ENCODE measurements at places on chromosomes 1 and 21.

DNA sequence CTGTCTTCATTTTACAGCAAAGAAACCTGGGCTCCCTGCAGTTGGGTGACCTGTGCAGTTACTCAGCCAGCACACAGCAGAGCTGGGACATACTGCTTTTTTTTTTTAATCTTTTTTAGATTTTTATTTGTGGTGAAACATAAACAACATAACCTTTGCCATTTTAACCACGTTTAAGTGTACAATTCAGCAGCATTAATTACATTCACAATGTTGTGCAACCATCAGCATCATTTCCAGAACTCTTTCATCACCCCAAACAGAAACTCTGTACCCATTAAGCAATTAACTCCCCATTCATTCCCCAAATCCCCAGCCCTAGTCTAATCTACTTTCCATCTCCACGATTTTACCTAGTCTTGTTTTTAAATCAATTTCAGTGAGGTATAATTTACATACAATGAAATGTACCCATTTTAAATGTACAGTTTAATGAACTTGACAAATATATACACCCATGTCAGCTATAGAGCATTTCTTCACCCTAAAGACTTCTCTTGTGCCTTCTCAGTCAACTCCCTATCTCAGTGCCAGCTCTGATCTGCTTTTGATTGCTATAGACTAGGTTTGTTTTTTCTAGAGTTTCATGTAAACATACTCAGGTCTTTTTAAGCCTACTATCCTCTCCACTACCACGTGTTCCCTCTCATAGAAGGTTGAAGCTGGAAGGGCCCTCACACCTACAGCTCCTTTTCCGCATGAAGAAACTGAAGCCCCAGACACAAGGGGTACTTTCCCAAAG, 37.8 kb upstream of the C8B start:
- DNase-seq = peak; percentile 28

GRCh38 chr21:45551316-45551715, 9.1 kb upstream of the SLC19A1 start:
- DNase-seq = peak; percentile 59

- DNase-seq = no peak
These were observed 18.2 kb upstream of the PADI2 start for GRCh38 chr1:17137441-17137840.

- DNase-seq = no peak
These were observed 13.4 kb upstream of the B3GALT5 start for GRCh38 chr21:39599191-39599970.
